Stimulated activated CD8-positive, alpha-beta memory T cell treated with anti-CD3 and anti-CD28 coated beads, Interleukin-15, amount 100 ng/mL, for 4 hours (primary cell): ENCODE measurements at places on chromosomes 1 and 21.

DNA sequence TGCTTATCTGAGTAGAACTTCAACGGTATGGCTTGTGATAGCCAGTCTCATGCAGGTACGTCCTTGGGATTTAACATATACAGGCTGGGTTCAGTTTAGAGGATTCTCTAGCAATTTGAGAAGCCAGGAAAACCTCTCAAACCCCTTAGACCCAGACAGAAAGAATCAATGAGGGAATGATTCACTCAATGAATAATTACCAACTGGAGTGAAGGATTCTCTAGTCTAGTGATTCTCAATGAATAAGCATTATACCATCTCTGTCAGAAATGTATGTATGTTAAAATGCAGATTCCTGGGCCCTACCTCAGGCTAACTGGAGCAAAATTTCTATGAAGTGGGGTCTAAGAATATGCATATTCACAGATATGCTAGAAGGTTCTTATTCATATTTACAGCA is 54.5 kb upstream of the APP start:
- DNase-seq: no peak

DNA sequence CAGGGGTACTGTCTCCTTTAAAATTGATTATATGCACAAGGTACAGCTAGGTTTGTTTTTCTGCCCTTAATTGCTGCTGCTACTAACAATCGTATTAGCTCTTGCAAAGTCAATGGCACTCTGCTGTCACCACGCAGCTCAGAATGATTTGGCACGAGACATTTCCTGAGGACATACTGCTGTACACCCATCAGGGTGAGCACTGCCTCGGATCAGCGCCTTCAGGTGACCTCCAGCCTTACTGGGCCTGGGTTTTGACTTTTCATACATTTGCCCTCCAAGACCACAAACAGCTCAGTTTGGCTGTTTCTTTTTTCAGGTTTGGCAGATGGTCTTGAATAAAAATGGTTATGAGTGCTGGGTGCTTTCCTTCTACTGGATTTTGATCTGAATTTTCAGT is 110.9 kb downstream of the NTPCR start:
- DNase-seq: no peak

GRCh38 chr21:39467746-39468145 is 16.0 kb downstream of the SH3BGR start:
- no peak for DNase-seq

GRCh38 chr1:152697701-152698600 is at the start of gene LCE2A:
Gene LCE2A, plus strand, starts transcription at chr1:152698345. Its CDS starts 557 bp downstream, at chr1:152698902.
- no peak for DNase-seq

DNA sequence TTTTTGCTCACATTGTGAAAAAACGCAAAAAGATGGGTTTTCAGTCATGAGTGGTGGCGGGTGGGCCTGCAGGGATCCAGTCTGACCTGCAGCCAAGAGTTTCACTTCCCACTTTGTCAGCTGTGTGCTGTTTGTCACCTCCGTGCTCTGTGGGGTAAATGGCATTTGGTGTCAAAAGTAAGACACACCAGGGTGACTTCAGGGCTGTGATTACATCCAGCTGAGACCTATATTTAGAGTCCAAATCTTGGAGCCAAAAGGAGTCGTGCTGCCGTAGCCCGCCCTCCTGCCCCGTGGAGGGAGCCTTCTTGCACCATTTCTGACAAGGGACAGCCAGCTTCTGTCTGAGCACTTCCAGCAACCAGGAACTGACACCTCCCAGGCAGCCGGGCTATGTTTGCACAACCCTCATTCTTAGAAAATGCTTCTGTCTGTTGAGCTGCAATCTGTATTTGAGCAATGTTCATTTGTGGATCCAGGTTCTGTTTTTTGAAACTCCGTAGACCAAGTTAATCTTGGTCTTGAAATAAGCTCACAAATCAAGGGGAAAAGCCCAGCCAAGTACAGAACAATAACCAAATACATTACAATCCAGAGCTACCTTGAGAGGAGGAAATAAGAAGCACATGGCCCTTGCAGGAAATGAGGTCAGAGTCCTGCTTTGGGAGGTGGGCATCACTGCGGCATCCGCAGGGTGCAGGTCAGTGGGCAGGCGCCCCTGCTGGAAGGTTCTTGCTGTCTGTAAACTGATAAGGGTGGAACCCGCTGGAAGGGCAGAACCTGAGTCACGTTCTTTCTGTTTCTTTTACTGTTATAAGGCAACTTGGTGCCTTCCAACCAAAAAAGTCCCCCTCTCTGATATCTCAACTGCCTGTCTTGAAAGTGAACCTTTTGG is 14.4 kb downstream of the ABCG1 start:
- DNase-seq: peak; percentile 51

DNA sequence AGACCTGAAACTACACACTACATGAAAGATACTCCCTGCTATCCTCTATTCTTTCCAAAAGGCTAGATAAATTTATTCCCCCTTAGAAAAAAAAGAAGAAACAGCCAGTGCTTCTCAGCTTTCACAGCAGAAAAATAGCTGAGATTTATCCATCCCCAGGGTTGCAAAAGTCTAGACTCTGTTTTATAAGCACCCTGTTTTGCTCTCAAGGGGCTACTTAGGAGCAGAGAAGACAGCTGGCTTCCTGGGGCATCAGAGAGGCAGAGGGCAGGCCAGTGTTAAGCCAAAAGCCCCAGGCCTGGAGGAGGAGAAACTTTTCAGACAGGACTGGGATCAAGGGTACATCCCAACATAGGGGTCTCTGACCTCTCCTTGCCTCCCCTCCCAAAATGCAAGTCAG is 3.9 kb downstream of the LAMB3 start:
- no peak for DNase-seq

- DNase-seq: no peak
Measured at GRCh38 chr1:109508873-109509175, 703 bp downstream of the AMIGO1 start.

DNA sequence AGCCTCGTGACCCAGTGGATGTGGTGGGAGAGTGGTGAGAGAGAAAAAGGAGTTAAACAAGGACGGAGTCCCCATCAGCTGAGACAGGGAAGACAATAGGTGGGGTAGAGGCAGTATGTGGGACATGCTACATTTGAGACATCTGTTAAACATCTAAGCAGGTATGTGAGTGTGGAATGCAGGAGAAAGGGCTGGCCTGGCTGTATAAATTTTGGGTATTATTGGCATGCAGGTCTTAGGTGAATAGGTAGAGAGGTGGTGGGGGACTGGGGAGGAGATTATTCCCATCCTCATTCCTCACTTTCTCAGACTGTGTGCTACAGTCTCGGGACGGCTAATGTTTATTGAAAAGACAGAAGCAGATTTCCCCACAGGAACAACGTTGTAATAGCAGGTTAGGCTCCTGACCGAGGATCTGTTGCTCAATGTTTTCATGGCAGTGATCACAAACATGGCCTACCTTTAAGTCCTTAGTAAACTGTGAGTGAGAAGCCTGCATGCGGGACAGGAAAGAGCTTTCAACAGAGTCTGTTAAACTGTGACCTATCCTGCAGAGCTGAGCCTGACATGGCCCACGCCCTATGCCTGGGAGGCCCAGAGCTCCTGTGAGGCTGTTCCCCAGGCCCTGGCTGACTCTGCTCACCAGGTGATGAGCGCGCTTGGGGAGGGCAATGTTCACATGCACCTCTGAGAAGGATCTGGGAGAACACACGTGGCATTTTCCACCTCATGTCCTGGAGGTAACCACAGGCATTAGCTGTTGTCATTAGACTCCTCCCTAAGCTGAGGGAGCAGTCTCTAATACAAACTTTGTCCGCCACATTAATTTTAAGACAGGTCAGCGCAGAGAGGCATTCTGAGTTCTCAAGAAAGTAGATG is 16.5 kb downstream of the VSIG8 start:
- no peak for DNase-seq

GRCh38 chr21:25080141-25080540 is 527.1 kb downstream of the MRPL39 start:
- DNase-seq: no peak

DNA sequence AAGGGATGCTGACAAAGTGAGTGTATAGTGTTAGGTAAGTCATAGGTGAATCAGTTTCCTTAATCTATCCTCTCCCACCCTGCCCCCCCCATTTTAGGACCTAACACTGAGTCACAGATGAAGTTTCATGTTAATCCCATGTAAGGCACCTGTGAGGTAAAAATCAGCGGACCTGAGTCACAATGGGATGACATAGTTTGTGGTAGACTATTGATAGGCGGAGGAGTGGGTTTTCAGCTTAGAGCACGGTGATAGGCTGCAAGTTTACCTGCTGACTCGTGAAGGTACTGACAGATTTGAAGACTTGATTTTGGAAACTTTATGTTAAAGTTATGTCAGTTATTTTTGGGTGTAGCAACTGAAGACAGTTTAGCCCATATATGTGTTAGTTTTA is 1.7 kb downstream of the TOR1AIP1 start:
- DNase-seq: peak; percentile 68
